AG09309 (cell line): ENCODE measurements at places on chromosomes 1 and 21.

DNA sequence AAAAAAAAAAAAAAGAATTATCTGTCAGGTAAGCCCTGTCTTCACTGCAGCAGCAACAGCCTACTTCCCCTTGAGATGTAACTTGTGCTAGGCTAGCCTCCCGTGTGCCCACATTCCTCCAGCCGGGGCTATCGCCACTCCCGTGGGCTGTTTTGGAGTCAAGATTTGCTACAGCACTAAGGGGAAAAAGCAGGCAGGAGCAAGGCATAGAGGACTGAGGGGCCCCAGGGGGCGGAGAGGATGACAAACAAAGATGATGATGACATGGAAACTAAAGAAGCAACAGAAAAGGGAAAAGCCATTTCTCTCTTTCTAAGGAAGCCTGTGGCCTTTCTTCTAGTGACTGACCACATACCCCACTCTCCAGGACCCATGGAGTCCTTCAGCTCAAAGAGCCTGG is 1.9 kb downstream of the TNFAIP8L2 start:
- no peak for DNase-seq

- DNase-seq: peak; percentile 16
Observed at GRCh38 chr1:209527372-209527771, 56.1 kb upstream of the CAMK1G start.

DNA sequence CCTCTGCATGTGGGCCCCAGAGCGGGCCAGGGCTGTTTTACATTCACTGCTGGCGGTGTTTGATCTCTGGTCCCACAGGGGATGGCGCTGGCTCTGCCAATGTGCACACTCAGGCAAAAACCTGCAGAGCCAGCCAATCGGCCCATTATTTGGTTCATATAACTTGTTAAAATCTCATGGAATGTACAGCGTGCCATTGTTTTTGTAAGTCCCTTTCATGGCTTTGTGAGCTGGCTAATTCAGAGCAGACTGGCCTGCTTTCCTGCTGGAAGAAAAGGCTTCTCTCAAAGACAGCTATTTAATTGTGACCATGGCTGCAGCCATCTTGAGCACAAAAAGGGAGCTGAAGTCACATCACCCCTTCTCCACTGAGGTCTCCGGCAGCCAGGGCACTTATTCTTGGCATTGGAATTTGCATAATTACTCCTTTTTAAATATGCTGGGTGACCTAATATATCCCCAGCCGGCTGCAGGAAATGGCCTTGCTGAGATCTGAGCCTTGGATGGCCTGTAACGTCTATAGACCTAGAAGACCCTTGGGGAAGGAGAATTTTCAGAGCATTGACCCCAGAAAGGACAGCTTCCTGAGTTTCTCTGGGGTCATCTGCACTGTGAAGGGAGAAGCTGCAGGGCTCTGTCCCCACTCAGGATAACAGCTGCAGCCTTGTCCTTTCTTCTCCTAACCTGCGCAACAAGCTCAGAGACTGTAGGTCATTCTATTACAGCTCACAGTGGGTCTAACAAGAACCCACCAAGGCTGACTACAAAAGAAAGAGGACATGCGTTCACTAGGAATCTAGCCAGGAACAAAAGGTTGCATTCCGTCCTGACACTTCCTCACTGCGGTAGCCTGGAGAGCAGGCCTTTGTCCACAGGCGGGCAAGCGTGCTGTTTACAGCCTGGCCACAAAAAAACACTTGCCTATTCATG is 45.8 kb downstream of the BCAR3 start:
- no peak for DNase-seq

DNA sequence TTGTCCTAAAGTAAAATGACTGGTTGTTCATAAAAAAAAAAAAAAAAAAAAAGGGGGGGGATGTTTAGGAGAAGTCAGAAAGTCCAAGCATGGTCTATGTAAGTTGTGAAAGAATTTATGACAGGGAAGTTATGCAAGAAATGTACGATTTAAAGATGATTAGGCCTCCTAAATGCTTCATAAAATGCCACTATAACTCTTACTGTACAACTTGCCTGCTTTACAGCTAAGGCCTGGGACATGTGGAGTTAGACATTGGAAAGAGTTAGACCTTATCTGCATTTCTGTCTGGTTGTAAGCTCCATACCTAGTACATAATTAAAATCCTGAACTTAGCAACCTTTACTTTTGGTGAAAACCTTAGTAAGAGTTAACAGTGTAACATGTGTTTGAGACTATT is 150.0 kb downstream of the TPR start:
- DNase-seq: no peak
